Mucosa of gallbladder (tissue), 1 donor: ENCODE measurements at places on chromosomes 4 and X. TPM values are rescaled to one million over a fixed set of nuclear protein-coding genes. Genes with fewer than 3 reads are reported as not detected.

DNA sequence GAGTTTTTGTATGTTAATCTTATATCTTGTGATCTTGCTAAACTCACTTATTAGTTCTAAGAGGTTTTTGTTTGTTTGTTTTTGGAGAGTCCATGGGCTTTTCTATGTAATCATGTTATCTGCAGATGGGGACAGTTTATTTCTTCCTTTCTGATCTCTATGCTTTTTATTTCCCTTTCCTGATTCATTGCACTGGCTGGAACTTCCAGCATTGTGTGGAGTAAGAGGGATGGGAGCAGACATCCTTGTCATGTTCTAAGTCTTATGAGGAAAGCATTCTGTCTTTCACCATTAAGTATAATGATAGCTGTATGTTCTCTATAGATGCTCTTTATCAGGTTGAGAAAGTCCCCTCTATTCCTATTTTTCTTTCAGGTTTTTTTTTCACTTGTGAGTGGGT lies 90.6 kb upstream of the TBC1D9 start:
- DNase-seq = no peak

Gene CLGN
- total RNA-seq = 1.9 TPM

Gene RHOXF2
- not detected for total RNA-seq

GRCh38 chr4:72031868-72032608 lies at the start of gene NPFFR2:
NPFFR2 (plus strand) TSS chr4:72032000; CDS start chr4:72128592, 96,592 bp downstream.
- DNase-seq = peak; percentile 20

- DNase-seq = no peak
Measured at GRCh38 chr4:114384629-114385028, 214.0 kb upstream of the UGT8 start.

Gene FAM47E
- total RNA-seq = 13.8 TPM

GRCh38 chr4:153724606-153725005 lies 35.2 kb downstream of the RNF175 start:
- no peak for DNase-seq

DNA sequence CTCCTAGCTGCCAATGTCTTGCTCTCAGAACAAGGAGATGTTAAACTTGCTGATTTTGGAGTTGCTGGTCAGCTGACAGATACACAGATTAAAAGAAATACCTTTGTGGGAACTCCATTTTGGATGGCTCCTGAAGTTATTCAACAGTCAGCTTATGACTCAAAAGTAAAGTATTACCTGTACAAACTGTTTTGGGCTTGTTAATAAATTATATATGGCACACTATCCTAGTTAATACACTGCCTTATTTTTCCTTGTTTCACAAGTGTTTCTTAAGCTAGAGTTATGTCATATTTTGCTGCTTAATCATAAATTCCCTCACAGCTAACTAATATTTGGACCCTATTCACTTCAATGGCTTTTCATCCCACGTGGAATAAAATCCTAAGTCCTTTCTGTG lies 45.3 kb downstream of the STK26 start:
- DNase-seq = no peak

DNA sequence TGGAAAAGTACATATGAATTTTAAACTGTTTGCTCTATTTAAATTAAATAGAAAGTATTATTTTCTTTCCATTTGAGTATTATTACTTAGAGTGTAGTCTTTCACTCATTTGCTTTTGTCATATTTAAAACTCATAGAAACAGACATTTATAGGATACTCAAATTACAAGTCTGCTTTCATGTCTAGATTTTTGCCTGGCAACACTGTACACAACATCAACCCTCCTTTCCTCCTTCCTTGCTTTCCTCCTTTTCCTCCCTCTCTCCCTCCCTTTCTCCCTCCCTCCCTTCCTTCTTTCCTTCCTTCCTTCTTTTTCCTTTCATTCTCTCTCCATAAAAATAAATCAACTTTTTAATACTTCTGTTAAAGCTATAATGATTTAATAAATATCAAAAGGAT lies 2361.2 kb downstream of the ARAP2 start:
- DNase-seq = no peak

GRCh38 chr4:104421566-104421965 lies 73.1 kb downstream of the CXXC4 start:
- no peak for DNase-seq

- DNase-seq = no peak
Measured at GRCh38 chr4:115343171-115343570, 229.8 kb upstream of the NDST4 start.

Gene IQSEC2
- total RNA-seq = 34.5 TPM

GRCh38 chrX:11449613-11450012 lies 156.4 kb downstream of the AMELX start:
- DNase-seq = no peak
